Activated CD8-positive, alpha-beta T cell treated with anti-CD3 and anti-CD28 coated beads, Interleukin-2, amount 10 ng/mL, durations not matched to agents 7 days and 5 days (primary cell): ENCODE measurements at places on chromosomes 16 and 17. TPM values are rescaled to one million over a fixed set of nuclear protein-coding genes. Genes with fewer than 3 reads are reported as not detected.

RAB34 gene
- total RNA-seq = 12.7 TPM

HID1 gene
- 0.55 TPM for total RNA-seq

GRCh38 chr16:85173981-85174751 is 61.9 kb upstream of the CIBAR2 start:
- DNase-seq = no peak
- H3K27ac ChIP-seq = no peak overlapping the region
- no peaks in the 10 kb centered on the region for H3K36me3 ChIP-seq
- no peak overlapping the region for H3K4me3 ChIP-seq
- H3K4me1 ChIP-seq = peaks cover 2% of the 10 kb centered on the region

- H3K4me1 ChIP-seq = no peaks in the 10 kb centered on the region
- no peaks in the 10 kb centered on the region for H3K36me3 ChIP-seq
- H3K27ac ChIP-seq = no peak overlapping the region
- H3K4me3 ChIP-seq = no peak overlapping the region
Observed at GRCh38 chr16:12268606-12269005, 292.1 kb downstream of the SNX29 start.
